GM23338 (cell line): ENCODE measurements at places on chromosomes 5 and 9.

DNA sequence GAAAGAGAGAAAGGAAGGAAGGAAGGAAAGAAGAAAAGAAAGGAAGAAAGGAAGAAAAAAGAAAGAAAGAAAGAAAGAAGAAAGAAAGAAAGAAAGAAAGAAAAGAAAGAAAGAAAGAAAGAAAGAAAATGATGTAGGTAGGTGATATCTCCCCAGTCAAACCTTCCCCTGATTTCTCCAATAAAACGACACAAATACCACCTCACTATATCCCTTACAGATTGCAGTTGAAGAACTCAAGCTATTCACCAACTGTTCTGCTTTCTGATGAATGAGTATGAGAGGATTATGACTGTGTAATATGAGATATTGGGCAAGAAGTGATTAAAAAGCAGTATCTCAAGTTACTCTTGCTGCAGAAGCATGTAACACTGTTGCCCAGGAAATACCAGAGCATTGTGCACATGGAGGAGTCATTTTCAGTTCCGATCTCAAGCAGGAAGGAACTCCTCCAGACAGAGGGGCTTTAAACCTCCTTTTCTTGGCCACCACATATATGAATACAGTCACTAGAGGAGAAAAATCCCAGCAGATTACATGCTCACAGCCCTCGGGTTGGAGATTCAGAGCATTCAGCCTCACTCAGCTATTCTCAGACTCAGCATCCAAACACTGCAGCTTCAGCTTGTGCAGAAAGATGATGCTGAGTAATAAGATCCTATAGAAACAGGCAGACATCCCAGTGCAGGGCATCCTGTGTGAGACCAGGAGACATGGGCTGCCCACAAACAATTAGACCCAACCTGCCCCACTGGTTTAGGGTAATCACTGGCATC is 61.4 kb downstream of the UGCG start:
- H3K27me3 ChIP-seq = no peaks in the 10 kb centered on the region
- H3K4me1 ChIP-seq = no peaks in the 10 kb centered on the region
- H3K36me3 ChIP-seq = no peaks in the 10 kb centered on the region
- DNase-seq = no peak
- H3K4me3 ChIP-seq = no peak overlapping the region
- H3K27ac ChIP-seq = no peak overlapping the region

DNA sequence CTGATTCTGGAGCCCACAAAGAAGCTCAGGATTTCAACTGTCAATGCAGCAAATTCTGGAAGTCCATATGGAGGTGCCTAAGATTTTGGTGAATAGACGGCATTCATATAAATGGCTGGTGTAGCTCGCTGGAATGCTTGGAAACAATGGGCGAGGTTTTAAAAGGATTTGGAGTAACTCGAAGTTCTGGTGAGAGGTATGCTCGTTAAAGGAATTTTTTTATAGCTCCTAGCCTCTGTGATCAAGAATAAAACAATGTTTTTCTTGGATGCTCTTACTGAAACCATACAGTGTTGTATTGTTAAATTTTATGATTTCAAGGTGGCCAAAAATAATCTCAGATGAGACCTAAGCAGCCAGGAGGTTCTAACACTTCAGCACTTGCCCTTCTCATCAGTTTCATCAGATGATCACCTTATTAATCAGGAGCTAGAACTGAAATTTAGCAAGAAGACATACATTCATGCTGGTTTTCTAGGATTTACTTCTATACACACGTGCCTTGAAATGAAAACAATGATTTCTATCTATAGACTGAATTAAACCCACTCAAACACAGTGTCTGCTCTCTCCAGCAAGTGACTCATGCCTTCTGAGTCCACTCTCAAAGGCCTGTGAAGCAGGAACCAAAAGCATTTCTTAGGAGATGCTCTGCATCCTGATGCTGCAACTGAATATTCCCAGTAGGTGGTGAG is 79.2 kb downstream of the OTULIN start:
- no peak overlapping the region for H3K27ac ChIP-seq
- no peaks in the 10 kb centered on the region for H3K36me3 ChIP-seq
- H3K4me3 ChIP-seq = no peak overlapping the region
- H3K4me1 ChIP-seq = peaks cover 31% of the 10 kb centered on the region

GRCh38 chr9:14372437-14373335 is 58.7 kb upstream of the NFIB start:
- peaks cover 22% of the 10 kb centered on the region for H3K4me1 ChIP-seq
- H3K36me3 ChIP-seq = no peaks in the 10 kb centered on the region
- no peak overlapping the region for H3K4me3 ChIP-seq
- peak; percentile 77 for DNase-seq

GRCh38 chr9:134243778-134244467 is 79.6 kb upstream of the RNU6ATAC start:
- H3K27ac ChIP-seq = no peak overlapping the region
- no peak for DNase-seq
- H3K4me3 ChIP-seq = no peak overlapping the region
- H3K4me1 ChIP-seq = no peaks in the 10 kb centered on the region
- no peaks in the 10 kb centered on the region for H3K27me3 ChIP-seq
- no peaks in the 10 kb centered on the region for H3K36me3 ChIP-seq

DNA sequence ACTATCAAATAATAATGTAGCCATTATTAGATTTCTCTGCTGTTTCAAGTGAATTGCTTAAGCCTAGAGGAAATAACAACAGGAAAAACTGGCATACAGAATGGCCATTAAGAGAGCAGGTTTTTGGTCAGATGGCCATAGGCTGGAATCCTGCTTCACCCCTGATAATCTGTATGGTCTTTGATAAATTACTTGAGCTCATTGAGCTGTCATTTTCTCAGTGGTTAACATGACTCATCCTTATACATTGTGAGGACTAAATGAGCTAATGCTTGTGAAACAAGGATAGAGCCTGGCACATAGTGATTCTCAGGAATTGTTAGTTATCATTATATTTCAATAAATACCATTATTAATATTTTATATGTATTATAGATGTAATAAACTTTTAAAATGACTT is 516.5 kb downstream of the KIF4B start:
- no peak overlapping the region for H3K27ac ChIP-seq
- H3K27me3 ChIP-seq = no peaks in the 10 kb centered on the region
- H3K36me3 ChIP-seq = no peaks in the 10 kb centered on the region
- no peak overlapping the region for H3K4me3 ChIP-seq

GRCh38 chr5:68534131-68534940 is 318.8 kb downstream of the PIK3R1 start:
- peaks cover 26% of the 10 kb centered on the region for H3K4me1 ChIP-seq
- DNase-seq = no peak
- H3K27ac ChIP-seq = no peak overlapping the region
- no peak overlapping the region for H3K4me3 ChIP-seq
- H3K36me3 ChIP-seq = no peaks in the 10 kb centered on the region
- H3K27me3 ChIP-seq = no peaks in the 10 kb centered on the region

GRCh38 chr9:130664251-130665028 is at the start of gene PRDM12:
TSS of gene PRDM12 (plus strand) at chr9:130664594. CDS start at chr9:130664654, 60 bp downstream.
- no peaks in the 10 kb centered on the region for H3K36me3 ChIP-seq
- H3K27me3 ChIP-seq = peaks cover 100% of the 10 kb centered on the region
- peak; percentile 80 for DNase-seq
- H3K4me1 ChIP-seq = peaks cover 23% of the 10 kb centered on the region
- H3K27ac ChIP-seq = no peak within 1 kb of the TSS

- H3K4me3 ChIP-seq = no peak overlapping the region
- peaks cover 22% of the 10 kb centered on the region for H3K4me1 ChIP-seq
- no peak overlapping the region for H3K27ac ChIP-seq
These were observed 14.4 kb downstream of the LMX1B start for GRCh38 chr9:126628146-126628545.

- no peaks in the 10 kb centered on the region for H3K4me1 ChIP-seq
- no peak overlapping the region for H3K4me3 ChIP-seq
These were observed 130.5 kb downstream of the BARX1 start for GRCh38 chr9:93824386-93825294.

GRCh38 chr5:65817931-65818330 is 95.9 kb downstream of the NLN start:
- no peak overlapping the region for H3K27ac ChIP-seq
- H3K4me3 ChIP-seq = no peak overlapping the region
- peaks cover 17% of the 10 kb centered on the region; the same call in 1 of the 2 replicates for H3K36me3 ChIP-seq
- peak; percentile 57 for DNase-seq
- H3K27me3 ChIP-seq = no peaks in the 10 kb centered on the region

DNA sequence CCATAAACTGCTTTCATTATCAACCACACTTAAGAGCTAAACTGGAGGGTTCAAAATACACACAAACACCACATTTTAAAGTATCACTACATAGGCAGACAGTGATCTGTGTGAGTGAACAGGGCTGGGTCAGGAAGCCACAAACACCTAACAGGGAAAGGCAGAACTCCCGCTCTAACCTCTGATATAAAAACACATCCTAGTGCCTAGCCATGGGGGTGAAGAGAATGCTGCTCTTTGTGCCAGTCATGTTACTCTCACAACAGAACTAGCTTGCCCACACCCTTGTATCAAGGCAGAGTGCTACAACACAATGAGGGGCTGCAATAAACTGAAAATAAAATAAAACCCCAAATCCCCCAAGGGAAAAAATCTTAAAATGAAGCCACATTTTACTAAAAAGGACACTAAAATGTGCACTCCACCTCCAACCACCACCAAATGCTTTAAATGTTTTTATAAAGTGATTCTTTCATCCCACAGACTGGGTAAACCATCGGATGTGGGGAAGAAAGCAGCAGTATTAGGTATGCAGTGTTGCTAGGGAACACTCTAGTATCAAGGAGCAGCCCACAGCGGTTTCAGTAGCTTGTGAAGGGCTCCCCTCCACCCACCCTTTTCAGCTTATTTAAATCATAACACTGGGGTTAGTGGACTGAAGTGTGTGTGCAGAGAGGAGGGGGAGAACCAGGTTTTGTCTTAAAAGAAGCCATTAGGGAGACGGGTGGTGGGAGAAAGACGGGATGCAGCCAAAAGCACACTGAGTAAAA is 64.5 kb downstream of the TMEM161B start:
- H3K4me3 ChIP-seq = no peak overlapping the region
- peak; percentile 59 for DNase-seq
- no peak overlapping the region for H3K27ac ChIP-seq
- no peaks in the 10 kb centered on the region for H3K27me3 ChIP-seq

- DNase-seq = peak; percentile 77
- no peaks in the 10 kb centered on the region for H3K36me3 ChIP-seq
- H3K27ac ChIP-seq = no peak overlapping the region
- peaks cover 12% of the 10 kb centered on the region for H3K4me1 ChIP-seq
- H3K27me3 ChIP-seq = peaks cover 14% of the 10 kb centered on the region
These were observed 3.2 kb downstream of the TOR4A start for GRCh38 chr9:137280474-137281344.
